ENCODE measurements at places on chromosomes 4 and X.

GRCh38 chr4:126451237-126451873 lies 1136.6 kb downstream of the FAT4 start:
- no peak for DNase-seq

DNA sequence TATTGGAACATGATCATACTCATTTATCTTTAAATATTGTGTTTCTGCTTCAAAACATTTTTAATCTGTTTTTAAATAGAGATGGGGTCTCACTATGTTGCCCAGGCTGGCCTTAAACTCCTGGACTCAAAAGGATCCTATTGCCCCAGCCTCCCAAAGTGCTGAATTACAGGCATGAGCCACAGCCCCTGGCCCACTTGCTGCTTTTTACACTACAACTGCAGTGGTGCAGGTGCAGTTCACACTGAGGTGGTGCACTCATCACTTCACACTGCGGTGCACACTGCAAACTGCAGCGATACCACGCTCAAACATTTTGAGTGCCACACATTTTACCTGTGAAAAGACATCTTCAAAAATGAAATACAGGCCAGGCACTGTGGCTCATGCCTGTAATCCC lies 10.8 kb downstream of the RPS3A start:
- no peak for DNase-seq

DNA sequence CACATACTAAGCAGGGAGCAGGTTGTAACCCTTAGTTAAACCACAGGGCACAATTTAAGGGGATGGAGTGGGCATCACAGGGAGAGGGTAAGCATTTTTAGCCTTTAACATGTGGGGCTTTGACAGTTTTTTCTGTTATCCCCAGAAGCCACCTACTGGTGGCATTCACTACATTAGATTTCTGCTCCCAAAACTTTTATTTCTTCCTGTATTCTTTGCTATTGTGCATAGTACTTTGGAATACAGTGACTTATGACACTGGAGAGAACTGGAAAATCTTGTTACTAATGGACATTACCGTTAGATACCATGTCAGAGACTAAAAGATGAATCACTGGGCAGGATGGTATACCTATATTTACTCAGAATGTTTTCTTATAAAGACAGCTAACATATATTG lies 7.3 kb downstream of the TRIM75 start:
- DNase-seq: no peak

DNA sequence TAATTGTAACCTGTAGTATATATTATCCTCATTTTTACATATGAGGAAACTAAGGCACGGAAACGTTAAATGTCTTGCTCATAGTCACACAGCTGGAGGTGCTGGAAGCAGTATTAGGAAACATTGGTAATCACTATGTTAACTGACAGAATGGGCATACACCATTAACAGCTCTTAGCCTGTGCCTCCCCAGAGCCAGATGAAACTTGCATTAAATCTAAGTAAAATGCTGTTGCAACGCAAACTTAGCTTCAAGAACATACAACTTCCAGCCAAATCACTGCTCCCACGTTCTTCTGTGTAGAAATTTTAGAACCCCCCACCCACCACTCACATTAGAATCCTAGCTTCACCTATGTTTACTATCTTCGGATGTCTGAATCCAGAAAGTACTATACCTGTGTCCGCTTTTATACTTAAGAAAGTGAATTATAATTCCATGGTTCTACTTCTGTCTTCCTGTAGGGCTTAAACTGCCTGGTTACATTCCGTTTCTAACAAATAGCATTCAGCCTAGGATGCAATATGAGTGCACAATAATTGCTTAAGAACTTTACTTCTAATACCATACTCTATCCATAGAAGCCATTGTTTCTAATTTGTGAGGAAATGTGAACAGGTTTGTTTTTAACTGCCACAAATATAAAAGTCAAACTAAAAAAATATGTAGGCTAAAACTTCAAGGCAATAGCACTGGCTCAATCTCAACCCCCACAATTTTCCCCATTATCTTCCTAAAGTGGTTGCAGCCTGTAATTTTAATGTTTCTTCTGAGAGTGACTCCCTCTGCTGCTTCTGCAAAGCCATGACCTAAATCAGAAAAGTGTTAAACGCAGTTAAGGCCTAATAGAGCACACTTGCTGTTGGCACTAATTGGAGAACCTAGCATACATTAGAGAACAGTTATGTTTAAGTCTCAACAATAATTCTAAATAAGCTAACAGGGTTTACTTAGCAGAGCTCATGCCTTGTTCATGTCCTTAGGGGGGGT lies 4.4 kb downstream of the UNC5C start:
- DNase-seq: no peak

DNA sequence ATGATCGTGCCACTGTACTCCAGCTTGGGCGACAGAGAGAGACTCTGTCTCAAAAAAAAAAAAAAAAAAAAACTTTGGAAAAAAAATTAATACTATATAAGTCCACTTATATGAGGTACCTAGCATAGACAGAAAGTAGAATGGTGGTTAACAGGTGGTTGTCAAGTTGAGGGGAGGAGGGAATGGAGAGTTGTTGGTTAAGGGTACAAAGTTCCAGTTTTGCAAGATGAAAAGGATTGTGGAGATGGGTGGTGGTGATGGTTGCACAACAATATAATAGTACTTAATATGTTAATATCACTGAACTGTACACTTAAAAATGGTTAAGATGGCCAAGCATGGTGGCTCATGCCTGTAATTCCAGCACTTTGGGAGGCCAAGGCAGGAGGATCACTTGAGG lies 4.1 kb upstream of the IL9R start:
- no peak for DNase-seq

GRCh38 chr4:25368315-25368714 lies 8.7 kb upstream of the ANAPC4 start:
- no peak for DNase-seq

DNA sequence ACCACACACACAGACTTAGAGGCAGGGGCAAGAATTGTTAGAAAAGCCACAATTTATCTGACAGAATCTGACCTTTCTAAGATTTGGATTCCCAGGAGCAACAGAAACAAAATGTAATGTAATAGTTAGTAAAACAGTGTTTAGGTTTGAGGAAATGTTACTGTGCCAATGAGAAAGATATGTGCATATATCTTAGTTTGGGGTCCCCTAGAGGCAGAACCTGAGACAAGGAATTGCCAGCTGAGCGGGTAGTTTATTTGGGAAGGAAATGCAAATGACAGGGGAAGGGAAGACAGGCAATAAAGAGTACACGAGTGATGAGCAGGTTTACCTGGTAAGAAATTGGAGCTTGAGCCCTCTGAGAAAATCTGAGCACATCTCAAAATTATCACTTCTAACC lies 31.3 kb upstream of the DDX53 start:
- no peak for DNase-seq

DNA sequence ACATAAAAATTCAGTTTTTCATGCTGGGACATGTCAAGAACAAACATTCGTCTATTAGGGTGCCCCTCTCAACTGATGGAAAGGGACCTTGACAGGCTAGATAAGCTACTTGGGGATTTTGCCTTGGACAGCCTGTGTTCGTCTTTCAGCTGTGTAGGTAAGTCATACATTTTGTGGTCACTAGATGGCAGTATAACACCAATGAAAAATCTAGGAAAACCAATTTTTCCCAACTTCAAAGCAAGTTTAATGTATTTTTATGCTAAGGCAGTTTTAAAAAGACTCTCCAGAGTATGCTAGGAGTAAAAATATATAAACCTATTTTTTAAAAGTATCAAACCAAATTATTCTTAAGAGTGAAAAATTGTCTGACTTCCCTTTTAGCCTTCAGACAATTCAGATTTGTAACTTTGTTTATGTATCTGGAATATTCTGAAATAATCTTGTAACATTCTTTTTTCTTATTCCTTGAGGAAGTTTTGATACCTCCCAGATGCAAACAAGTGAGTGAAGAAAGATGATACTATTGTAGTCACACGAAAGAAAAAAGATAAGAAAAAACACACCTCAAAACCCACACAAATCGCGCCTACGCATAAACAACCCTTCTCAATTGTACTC lies 158.3 kb downstream of the CPE start:
- DNase-seq: no peak

DNA sequence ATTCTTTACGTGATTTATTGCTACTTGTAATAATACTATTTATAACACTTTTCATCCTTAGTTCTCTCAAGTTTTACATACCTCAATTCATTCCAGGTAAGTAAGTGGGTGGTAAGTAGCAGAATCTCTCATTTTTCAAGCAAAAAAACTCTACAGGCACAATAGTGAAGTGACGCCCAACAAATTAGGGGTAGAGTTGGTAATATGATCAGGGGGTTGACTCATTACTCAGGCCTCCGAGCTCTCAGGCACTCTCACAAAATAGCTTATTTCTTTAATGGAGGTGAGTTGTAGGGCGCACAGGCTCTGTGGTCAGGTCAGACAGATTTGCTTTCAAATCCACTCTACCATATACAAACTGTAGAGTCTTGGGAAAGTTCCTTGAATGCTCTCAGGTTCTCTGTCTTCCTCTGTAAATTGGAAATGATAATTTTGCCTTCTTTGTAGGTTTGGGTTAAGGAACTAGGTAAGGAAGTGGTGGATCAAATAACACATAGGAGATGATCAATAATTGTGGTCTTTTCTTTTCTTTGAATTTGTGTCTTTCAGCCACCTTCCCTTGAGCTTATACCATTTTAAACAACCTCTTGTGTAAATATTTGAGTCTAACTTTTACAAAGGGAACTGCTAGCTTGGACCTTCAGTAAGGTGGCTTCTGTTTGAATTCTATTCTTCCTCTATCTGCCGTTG lies 134.9 kb upstream of the LEF1 start:
- no peak for DNase-seq

GRCh38 chrX:133555782-133556458 lies 140.6 kb upstream of the GPC4 start:
- DNase-seq: no peak

GRCh38 chr4:110742143-110742542 lies 119.3 kb upstream of the PITX2 start:
- DNase-seq: no peak

DNA sequence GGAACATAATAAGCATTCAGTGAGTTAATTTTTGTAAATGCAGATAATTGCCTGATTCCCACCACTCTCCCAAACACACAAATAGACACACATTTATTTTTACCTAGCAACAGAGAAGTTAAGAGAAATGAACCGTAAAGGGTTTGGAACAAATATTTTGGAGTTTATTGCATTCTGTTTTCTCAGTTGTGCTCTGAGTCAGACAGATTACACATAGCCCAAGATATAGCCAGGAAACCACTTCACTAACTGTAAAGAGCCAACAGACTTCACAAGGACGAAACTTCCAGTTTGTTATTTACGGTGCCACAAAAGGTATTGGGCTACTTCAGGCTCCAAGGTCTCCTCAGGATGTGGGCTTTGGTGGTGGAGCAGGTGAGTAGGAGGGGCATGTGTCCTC lies 217.0 kb downstream of the BMPR1B start:
- no peak for DNase-seq

DNA sequence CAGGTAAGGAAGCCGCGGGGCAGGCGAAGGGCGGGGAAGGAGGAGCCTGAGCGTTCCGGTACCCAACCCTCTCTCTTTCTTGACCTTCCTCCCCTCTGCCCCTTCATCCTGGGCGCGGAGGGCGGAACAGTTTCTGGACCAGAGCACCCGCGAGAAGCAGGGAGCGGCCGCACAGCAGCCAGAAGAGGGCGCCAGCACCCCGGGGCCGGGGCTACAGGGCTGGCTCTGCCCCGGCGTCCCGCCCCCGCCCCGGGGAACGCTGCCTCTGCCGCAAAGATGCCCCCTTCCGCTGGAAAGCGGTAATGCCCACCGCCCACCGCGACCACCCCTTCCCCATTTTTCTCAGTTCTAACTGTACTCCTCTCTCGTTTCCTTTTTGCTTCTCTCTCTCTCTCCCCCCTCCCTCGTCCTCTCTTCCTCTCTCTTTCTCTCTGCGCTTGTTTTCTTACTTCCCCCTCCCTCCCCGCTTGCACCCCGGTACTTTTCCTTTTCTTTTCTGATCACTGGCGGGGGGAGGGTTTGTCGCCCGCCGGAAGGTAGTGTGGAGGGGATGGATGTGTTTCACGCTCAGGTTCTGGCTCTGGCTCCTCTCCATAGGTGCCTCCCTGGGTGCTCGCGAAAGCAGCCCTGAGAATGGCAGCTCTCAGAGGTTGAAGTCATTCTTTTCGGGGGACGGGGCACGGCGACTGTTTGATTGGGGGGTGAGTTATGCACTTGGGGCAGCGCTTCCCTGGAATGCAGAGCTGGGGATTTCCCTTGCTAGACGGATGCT lies 13.1 kb upstream of the PRDM8 start:
- peak; percentile 83 for DNase-seq

GRCh38 chr4:87498446-87498900 lies 30.7 kb downstream of the SPARCL1 start:
- peak; percentile 10 for DNase-seq

DNA sequence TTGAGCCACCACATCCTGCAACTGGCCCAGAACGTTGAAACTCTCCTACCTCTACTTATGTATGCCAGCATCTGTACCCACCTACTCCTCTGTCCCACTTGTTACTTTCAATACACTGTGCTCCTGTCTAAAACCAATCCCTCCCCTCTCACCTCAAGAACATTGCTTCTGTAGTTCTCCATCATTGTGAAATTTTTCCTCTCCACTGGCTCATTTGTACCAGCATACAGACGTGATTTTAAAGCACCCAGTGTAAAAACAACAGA lies 25.5 kb upstream of the USO1 start:
- DNase-seq: no peak

DNA sequence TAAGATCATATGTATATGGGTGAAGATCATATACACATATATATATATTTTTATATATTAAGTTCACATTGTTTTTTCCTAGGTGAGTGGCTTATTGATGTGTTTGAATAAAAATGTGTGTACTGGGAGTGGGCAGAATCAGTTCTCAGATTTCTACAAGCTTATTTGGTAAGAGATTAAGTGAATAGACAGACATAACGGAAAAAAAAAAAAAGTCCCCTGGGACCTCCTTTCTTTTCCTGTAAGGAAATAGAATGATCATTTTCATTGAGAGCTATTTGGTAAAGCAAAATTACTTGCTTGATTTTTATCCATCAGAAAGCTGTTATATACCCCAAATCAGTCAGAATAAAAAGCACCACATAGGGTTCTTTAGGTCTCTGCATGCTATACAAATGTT lies 597.7 kb downstream of the PCDH18 start:
- no peak for DNase-seq

DNA sequence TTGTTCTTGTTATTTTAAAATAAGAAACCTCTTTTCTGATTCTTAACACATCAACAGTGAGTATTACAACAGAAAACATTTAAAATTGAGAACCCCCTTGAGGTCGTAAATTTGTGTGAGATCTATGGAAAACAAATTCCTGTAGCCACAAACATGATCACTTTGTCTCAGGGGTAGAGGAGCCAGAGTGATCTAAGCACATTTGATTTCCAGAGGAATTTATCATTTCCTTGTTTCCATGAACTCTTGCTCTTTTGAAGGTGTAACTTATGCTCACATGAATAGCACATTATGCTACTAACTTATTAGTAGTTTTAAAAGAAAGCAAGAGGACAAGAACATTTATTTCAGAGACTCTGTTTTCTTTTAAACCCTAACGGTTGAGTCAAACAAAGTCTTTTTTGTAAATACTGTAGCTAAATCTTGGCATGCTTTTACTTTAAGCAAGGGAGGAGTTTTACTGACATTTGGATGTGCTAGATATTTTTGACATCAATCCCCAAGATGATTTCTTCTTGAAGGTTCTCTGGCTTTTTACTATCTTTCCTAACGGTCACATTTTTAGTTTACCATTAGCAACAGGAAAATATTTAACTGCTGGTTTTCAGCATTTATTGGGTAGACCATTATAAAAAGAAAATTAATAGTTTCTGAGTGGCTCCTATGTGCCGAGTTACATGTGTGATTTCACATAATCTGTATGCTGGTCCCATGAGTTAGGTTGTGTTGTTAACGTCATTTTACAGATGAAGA lies 27.9 kb upstream of the ZCCHC12 start:
- DNase-seq: no peak

GRCh38 chr4:52869196-52869595 lies 7.1 kb downstream of the RASL11B start:
- DNase-seq: no peak

Measured in right kidney (tissue), 9 donors.